Islet precursor cell (in vitro differentiated cells): ENCODE measurements at places on chromosomes 4 and X.

GRCh38 chr4:152348670-152349069 is 187.2 kb downstream of the FBXW7 start:
- no peak for DNase-seq

GRCh38 chrX:11478026-11478425 is 184.8 kb downstream of the AMELX start:
- no peak for DNase-seq

DNA sequence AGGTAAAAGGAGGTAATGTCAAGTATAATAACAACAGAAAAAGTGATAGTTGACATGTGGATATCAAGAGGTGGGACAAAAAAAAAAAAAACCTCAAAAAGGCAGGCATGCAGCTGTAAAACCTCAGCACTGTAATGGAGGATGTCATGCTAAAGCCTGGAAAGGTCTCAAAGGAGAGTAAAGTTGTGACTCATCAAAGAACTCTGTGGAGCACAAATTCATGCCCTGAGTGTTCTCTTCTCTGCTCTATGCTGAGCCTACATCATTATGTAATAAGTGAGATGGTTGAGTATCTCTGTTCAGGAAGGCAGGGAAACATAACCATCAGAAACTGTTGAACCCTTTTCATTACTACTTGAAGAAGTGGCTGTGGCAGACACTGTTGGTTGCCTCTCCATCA is 597.8 kb downstream of the BCOR start:
- no peak for DNase-seq

DNA sequence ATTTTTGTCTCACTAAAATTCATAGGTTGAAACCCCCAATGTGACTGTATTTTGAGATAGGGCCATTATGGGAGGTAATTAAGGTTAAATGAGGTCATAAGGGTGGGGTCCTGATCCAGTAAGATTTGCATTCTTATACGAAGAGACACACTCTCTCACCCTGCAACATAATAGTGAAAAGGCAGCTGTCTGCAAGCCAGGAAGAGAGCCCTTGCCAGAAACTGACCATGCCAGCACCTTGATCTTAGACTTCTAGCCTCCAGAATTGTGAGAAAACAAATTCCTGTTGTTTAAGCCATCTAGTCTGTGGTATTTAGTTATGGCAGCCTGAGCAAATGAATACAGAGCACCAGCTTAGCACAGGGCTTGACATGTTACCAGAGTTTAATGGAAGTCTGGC is 17.5 kb upstream of the IGSF1 start:
- no peak for DNase-seq

DNA sequence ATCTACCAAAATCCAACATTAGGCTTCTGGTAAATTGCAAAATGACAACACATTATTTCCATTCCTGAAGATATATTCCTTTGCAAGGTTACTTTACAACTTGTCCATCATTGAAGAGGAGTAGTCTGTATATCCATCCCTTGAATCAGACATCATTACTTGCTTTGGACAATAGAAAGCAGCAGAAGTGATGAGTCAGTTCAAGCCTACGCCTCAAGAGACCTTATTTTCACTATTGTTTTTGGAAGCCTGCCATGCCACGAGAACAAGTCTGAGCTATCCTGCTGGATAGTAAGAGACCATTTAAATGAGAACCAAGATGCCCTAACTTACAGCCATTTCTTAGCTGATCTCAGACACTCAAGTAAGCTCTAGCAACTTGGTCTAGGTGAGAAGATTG is 246.0 kb upstream of the HHIP start:
- DNase-seq: no peak

- no peak for DNase-seq
Measured at GRCh38 chr4:2008671-2008920, 178 bp downstream of the NELFA start.

GRCh38 chr4:27703771-27704170 is 843.1 kb downstream of the STIM2 start:
- no peak for DNase-seq

GRCh38 chrX:45351478-45351877 is 150.8 kb upstream of the DIPK2B start:
- DNase-seq: no peak

GRCh38 chr4:8103421-8104390 is 54.9 kb downstream of the ABLIM2 start:
- no peak for DNase-seq
